ENCODE measurements at places on chromosomes 2 and 18.

DNA sequence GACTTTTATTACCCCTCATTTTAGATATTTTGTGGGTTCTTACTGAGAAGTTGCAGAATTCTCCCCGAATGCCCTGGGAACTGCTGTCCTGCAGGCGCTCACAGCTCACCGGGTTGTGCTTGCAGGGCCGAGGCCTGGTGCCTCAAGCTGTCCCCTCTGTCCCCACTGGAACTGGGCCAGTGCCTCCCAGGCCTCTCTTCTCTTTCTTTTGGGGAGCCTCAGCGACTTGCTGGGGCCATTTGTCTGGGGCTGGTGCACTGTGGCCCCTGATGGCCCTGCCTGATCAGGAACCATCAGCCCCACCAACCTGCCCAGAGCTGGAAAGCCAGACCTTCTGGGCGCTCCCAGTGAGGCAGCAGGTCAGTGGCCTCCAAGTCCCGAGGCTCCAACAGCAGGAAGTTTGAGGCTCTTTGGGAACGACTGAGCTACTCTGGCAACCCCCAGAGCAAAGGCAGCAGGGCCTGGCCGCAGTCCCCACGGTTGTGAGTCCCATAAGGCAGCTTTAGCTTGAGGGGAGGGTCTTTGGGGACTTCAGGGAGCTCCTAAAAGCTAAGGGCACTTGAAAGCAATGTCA lies 14.7 kb upstream of the NEU4 start:
- DNase-seq = no peak

- no peak for DNase-seq
These were observed 42.3 kb downstream of the RPRD1A start for GRCh38 chr18:36025025-36025424.

DNA sequence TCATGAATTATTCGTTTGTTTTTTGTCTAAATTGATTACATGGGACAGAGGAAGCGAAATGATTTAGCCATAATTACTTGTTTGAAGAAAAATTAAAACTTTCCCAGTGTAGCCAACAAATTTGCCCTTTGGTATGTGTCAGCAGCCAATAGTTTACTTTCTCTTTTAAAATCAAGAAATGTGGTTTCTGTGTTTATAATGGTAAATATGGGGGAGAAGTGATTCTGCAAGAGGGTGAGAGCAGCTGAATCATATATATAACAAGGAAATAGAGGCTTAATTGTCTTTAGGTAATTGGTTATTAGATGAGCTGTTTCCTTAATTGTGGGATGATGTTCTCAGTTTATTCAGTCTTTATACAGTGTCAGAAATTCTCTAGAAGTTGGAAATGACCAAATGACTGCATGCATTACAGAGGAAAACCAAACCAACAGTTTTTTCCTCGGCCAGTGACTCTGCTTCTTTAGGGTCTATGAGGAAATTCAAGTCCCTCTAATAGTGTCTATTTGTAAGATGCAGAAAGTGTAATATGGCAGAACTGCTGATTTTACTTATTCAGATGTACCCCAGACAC lies 132.9 kb downstream of the AGPS start:
- DNase-seq = no peak

GRCh38 chr18:44437603-44438002 lies 243.1 kb upstream of the SETBP1 start:
- DNase-seq = no peak

- DNase-seq = no peak
These were observed 158.7 kb downstream of the CLIP4 start for GRCh38 chr2:29273685-29274611.

DNA sequence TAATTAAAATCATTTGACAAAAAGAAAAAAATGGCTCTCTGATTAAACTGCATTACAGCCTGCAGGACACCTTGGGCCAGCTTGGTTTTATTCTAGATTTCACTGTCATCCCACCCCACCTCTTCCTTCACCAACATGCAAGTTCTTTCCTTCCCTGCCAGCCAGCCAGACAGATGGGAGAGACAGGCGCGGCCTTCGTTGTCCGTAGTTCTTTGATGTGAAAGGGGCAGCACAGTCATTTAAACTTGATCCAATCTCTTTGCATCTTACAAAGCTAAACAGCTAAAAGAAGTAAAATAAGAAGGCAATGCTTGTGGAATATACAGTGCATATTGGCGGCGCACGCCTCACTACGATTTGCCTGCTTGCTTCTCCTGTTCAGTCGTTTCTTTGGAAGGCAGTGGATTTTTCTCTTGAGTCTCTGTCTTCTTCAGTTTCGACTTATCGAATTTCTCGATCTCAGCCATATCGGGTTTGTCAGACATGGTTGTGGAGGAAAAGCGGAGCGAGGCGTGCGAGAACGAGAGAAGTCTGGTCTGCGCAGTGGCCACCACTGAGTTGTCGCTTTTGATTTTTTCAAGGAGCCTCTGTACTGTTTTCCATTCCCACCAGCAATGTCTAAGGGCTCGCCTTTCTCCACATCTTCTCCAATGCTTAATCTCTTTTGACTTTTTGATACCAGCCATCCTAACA lies 22.4 kb downstream of the COLEC11 start:
- no peak for DNase-seq

GRCh38 chr18:47929681-47930198 lies 719 bp downstream of the SMAD2 start:
- DNase-seq = peak; percentile 64

DNA sequence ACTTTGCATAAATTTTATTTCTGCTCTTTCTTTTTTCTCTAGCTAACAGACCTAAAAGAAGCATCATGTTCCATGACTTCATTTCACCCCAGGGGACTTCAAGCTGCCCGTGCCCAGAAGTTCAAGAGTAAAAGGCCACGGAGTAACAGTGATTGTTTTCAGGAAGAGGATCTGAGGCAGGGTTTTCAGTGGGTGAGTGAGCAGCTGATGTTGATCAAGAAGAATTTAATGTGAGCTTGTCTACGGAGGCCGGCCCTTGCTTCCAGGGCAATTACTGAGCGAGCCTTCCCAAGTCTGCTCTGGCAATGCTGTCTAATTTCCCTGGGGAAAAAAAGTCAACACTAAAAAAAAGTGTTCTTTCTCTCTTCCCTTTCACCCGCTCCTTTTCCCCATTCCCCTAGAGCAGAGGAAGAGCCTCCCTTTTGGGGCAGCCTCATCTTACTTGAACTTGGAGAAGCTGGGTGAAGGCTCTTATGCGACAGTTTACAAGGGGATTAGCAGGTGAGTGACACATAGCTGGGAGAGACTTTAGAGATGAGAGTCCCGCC lies 1.2 kb downstream of the CDK15 start:
- no peak for DNase-seq

DNA sequence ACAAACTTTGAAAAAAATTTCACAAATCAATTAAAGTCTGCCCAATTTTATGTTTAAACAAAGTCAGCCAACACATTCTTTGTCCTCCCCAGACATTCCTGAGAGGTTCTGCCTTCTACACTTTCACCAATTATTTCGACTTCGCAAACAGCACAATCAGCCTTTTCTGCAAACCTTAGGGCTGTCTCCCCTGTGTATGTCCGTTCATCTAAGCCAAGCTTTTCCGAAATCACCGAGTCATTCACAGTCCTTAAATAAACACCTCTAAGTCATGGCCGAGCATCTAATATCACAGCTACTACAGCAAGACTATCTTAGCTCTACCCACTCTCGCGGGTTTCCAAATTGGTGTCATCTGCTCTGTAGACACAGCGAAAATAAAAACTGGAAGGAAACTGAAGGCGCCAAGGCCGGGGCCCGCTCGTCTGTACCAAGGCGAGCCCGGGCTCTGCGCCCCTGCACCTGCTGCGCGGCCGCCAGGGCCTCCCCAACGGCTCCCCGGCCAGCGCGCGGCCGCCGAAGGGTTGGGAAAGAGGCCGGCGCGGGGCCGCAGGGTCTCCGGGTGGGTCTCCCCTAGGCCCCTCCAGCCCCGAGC lies 730 bp downstream of the ODC1 start:
- peak; percentile 69 for DNase-seq

GRCh38 chr2:6449343-6449742 lies 416.4 kb downstream of the CMPK2 start:
- DNase-seq = no peak

- no peak for DNase-seq
These were observed 940.3 kb upstream of the CRIM1 start for GRCh38 chr2:35415282-35415681.

DNA sequence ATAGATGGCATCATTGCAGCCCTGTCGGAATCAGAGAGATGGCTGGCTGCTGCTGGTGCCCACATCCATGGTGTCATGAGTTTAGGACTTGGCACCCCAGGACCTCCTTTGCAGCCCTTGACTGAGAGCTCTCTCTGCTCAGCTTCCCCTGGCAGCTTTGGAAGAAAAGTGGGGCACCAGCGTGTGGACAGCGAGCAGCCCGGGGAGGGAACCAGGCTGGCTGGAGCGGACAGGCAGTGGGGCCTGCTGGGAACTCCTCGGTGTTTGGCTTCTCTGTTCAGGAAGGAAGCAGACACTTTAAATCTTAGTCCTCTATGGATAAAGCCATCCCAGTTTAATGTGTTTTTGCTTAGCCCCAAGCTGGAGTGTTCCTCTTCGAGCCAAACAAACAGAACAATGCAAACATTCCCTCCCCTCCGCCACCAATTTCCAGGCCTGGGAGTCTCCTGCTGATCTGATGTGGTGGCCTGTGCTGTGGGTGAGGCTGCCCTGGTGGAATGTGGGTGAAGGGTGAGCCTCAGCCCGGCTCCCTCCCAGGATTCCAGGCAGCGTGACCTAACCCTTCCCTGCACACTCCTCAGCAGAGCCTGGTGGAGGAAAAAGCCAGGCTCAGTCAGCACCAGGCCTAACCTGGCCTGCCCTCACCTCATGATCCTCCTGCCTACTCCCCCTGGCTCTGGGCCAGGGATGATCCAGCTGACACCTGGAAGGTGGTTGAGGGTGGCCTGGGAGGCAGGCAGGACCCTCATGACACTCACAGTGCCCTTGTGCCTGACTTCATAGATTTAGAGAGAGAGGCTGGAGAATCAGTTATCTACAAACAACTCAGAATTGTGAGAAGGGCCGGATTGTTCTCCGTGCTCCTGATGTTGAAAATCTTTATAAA lies 21.6 kb upstream of the ITGB6 start:
- no peak for DNase-seq

DNA sequence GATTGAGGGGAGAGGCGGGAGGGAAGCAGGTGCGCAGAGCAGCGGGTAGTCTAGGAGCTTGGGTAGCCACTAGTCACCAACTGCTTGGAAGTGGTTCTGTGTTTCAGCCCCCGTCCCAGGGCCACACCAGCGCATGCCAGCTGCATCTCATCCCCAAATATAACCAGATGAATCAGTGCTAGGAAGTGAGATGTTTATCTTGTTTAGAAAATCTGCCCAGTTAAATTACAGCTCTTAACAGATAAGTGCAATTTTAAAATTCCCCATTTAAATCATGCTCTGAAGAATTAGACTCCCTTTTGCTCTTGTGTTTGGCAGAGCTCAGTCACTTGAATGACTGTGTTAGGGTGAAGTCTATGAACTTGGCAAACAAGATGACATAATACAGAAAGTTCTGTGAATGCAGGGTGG lies 193.8 kb downstream of the SEPTIN10 start:
- no peak for DNase-seq

- no peak for DNase-seq
These were observed 58.8 kb downstream of the FECH start for GRCh38 chr18:57527556-57528229.

- DNase-seq = peak; percentile 7
These were observed 45.2 kb upstream of the ST3GAL5 start for GRCh38 chr2:85933753-85934594.

- DNase-seq = no peak
These were observed 99.7 kb downstream of the INHBB start for GRCh38 chr2:120445449-120446143.

DNA sequence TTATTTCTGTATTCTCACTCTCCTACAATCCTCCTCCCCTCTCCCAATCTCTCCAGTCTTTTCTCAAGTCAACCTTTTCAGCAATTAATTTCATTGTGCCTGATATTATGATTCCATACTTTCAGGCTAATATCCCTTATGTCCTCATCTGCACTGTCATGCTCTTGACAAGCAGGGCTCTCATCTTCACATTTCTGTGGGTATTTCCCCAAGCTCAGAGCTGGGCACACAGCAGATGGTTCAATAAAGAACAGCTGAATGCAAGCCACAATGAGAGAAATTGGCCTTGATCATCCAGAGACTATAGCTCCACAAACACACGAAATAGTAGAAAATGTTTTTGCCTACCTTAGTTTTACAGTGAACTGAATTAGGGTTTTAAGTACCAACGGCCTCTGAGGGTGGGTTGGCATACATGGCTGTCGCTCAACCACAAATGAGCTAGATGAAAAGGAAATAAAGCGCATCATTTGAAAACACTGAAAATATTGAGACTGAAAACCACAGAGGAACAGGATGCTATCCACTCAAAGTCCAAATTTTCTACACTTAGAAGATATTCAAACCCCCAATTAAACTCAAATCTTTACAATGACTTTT lies 47.5 kb upstream of the STAT1 start:
- no peak for DNase-seq

DNA sequence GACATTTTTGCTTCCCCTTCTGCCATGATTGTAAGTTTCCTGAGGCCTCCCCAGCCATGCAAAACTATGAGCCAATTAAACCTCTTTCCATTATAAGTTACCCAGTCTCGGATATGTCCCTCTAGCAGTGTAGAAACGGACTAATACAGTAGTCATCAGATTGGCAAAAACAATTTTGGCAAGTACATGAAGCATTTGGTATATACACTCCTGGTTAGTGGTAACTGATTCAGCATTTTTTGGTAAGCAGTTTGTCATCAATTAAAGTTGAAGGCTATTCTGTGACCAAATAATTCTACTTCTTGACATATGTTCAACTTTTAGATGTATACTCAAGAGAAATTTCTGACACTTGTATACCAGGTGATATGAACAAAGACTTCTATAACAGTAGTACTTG lies 190.5 kb upstream of the STON1 start:
- DNase-seq = no peak

GRCh38 chr18:10928011-10928771 lies 221.2 kb downstream of the PIEZO2 start:
- DNase-seq = no peak

Measured in inflammatory macrophage (primary cell).